Mucosa of gallbladder (tissue), 1 donor: ENCODE measurements at places on chromosomes 7 and 10. TPM values are rescaled to one million over a fixed set of nuclear protein-coding genes. Genes with fewer than 3 reads are reported as not detected.

- DNase-seq = peak; percentile 16
These were observed 1.7 kb downstream of the ADRB1 start for GRCh38 chr10:114045136-114046086.

- DNase-seq = no peak
These were observed 5.0 kb downstream of the TSPAN33 start for GRCh38 chr7:129149511-129149910.

DNA sequence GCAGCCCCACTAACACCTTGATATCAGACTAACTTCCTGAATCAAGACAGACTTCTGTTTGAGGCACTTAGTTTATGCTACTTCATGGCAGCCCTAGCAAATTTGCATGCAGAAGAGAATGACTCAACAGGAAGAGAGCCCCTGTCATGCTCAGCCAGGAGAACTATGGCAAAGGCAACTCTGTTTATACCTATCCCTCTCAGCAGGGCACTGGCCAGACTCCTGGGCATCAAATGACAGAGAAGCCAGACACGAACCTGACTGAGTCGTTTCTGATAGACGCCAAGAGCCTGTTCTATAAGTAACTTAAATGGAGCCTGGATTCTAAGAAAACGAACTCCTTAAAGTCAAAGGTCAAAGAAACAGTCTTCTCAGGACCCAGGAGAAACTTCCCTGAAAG lies 50.9 kb upstream of the UNC5B start:
- DNase-seq = no peak

DNA sequence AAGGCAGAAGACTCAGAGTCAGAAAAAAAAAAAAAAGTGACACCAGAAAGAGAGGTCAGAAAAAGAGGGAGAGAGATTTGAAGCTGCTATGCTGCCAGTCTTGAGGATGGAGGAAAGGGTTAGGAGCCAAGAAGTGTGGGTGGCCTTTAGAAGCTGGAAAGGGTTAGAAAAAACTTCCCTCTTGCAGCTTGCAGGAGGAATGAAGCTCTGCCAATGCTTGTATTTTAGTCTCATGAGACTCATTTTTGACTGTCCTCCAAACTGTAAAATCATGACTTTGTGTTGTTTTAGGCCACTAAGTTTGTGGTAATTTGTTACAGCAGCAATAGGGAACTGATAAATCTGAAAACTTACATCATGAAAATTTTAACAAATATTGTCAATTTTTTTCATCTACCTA lies 127.7 kb upstream of the NOBOX start:
- no peak for DNase-seq

Gene ANKRD61
- not detected for total RNA-seq

Gene KLF14
- not detected for total RNA-seq

GRCh38 chr10:35050568-35050967 lies 39.6 kb downstream of the CUL2 start:
- no peak for DNase-seq

DNA sequence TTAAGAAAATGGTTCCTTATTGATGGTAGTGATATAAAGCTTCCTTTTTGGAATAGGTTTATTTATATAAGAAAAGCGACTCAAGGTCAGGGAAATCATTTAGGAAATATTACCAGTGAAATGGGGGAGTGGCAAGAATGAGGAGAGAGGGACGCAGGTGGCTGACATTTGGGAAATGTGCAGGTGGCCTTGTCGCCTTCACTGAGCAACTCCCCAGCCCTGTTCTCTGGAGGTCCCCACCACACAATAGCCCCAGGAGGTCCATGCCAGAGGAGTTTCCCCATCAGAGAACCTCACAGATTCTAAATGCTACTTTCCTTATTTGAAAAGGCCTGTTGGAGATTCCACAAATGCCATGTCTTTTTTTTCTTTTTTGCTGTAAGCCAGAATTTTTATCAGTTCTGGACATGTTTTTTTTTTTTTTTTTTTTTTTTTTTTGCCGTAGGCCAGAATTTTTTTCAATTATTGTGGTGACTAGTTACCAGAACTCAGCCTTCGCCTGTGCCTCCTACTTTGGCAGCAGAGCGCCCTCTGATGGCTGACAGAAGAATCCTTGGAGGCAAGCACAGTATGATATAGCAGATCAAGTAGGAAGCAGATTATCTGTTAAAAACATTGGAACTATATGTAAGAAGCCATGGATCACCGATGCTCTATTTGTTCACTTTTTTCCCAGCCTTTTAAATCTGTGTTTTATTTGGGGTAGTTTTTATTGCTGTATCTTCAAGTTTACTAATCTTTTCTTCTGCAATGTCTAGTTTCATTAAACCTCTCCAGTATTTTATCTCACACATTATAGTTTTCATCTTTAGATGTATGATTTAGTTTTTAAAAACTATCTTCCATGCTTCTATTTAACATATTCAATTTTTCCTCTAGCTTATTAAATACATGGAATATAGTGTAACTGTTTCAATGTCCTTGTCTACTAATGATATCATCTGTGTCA lies 18.6 kb downstream of the OPALIN start:
- DNase-seq = peak; percentile 61

- DNase-seq = no peak
These were observed 58.3 kb upstream of the NEBL start for GRCh38 chr10:20955355-20955893.

Gene PLAC9
- total RNA-seq = 8.5 TPM

Gene CARD11
- 35.8 TPM for total RNA-seq

- no peak for DNase-seq
These were observed 483.1 kb downstream of the RPS24 start for GRCh38 chr10:78516756-78517155.

- DNase-seq = no peak
These were observed 414.0 kb upstream of the ANKRD30A start for GRCh38 chr10:36711361-36711760.

DNA sequence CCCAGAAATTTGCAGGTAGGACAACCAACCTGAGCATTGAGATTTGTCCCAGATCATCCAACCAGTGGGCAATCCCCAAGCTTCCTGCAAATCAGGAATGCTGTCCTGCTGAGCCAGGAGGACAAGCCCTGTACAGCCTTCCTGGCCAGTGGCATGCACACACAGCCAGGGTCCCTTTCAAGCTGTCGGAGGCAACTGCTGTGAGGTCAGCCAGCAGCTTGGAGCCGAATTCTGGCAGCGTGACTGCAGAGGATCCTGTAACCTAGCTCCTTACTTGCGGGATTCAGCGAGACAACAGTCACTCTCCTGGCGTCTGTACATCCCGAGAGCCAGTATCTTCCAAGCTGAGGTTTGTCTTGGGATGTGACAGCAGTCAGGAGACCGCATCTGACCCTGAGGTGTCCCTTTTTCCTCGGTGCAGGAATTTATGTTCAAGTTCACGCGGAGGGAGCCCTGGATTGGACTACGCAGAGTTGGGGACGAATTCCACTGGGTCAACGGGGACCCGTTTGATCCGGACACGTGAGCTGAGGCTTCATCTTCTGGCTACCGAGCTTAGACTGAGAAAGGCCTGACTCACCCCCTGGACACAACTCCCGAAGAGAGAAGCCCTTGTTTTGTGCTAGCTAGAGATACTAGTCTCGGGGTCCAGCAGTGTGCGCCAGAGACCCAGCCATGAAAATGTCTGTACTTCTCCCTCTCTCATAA lies 18.3 kb downstream of the CLEC2L start:
- no peak for DNase-seq

GRCh38 chr10:72626444-72626754 lies 520 bp upstream of the MICU1 start:
- DNase-seq = no peak

DNA sequence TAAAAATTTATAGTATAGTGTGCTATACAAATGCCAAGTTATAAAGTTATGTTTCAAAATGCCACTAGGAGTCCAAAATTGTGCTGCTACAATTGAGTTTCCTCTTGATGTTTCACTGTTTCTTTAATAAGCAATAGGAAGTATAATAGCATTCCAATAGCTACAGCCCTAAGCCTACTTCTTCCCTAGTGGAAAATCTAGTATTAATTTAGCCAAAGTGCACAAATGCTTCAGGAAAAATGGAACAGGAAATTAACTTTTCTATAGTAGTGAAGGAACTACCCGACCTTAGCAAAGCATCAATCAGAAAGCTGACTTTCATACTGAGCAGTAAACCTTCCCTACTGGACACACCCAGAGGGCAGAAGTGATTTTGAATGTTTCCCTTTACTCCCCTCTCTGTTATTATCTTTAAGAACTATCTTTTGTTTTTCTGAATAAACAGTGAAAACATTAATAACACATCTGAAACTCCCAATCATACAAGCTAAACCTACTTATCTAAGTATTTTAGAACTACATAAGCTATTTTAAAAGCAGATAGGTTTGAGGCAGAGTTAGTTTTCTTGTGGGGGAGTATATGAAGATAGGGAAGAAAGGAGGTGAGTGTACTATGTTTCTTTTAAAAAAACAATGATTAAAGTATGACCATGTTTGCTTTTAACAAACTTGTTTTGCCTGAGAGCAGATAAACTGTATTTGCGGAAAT lies 13.7 kb downstream of the CPED1 start:
- no peak for DNase-seq

Gene TMEM26
- total RNA-seq = 0.55 TPM

- DNase-seq = no peak
These were observed 5.2 kb upstream of the MALRD1 start for GRCh38 chr10:19043431-19043830.

GRCh38 chr7:29485339-29486190 lies 78.1 kb upstream of the PRR15 start:
- DNase-seq = no peak

- DNase-seq = no peak
These were observed 149.8 kb downstream of the PTPN20 start for GRCh38 chr10:47060993-47061500.

Gene PLAU
- 15.5 TPM for total RNA-seq

DNA sequence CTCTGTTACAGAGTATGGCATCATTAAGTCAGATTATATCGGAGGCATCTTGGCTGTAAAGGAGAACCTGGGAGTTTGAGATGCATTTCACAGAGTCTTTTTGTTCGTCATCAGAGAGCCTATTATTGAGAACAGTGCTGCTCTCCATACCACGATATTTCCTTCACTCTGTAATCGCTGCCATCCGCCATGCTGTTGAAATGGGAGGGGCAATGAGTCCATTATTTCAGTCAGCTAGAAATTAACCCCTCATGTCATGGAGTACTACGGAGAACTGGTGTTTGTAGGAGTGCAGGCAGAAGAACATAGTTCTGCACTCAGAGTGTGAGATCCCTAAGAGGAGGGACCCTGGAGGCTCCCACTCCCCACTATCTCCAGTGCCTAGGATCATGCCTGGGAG lies 59.2 kb downstream of the SLC16A12 start:
- no peak for DNase-seq

Gene TWIST1
- total RNA-seq = 5.4 TPM

Gene LRRN3
- 0.81 TPM for total RNA-seq

Gene GIMAP7
- total RNA-seq = 16.9 TPM

DNA sequence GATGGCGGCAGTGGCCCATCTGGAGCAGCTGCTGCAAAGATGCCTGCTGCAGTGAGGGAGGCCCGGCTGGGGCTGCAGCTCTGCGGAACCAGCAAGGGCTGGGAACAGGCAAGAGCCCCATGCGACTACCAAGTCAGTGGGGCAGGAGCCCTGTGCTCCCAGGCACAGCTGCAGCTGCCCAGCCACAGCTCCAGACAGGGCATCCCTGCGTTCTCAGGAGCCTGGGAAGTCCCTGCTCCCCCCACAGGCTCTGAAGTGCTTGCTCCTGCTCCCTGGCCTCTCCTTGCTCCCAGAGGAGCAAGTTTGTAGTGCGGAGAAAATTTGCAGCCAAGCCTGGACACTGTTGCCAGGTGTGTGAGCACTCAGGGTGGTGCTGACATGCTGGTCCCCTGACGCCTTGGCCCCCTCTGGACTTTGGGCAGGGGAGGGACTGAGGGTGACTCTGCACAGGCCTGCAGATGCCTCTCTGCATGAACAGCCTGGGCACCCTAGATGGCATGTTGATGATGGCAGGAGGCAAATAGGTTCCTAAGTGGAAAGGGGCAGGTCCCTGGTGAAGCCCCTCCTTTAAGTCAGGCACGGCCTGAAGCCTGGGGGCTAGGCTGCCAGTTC lies 105.6 kb downstream of the LYZL1 start:
- DNase-seq = no peak

DNA sequence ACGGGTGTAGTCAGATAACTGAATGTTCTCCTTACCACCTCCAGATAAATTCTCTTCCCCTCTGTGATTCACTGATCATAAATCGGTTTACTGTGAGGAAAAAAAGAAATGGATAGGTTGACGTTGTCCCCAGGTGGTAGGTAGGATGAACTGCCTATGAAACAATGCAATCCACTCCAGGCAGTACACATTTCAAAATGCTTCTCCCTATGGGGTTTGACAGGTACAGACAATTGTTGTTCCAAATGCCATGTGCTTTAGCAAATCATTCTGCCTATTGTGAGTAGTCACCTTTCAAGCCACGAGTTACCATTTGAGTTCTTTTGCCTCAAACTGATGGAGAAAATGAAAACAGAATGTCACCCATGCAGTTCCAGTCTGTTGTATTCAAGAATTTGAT lies 21.8 kb downstream of the VIM start:
- DNase-seq = no peak

Gene INA
- total RNA-seq = 0.40 TPM

- no peak for DNase-seq
These were observed 57.7 kb downstream of the PYROXD2 start for GRCh38 chr10:98357194-98357822.

- no peak for DNase-seq
These were observed 109.9 kb downstream of the ATXN7L1 start for GRCh38 chr7:105766421-105767073.

Gene RASA4B
- total RNA-seq = 24.7 TPM

- DNase-seq = no peak
These were observed 69.7 kb upstream of the TNS3 start for GRCh38 chr7:47651355-47652317.
